NCI-H187 treated with DMSO at 0.1 percent for 48 hours (cell line): ENCODE measurements at places on chromosomes 6 and 20.

DNA sequence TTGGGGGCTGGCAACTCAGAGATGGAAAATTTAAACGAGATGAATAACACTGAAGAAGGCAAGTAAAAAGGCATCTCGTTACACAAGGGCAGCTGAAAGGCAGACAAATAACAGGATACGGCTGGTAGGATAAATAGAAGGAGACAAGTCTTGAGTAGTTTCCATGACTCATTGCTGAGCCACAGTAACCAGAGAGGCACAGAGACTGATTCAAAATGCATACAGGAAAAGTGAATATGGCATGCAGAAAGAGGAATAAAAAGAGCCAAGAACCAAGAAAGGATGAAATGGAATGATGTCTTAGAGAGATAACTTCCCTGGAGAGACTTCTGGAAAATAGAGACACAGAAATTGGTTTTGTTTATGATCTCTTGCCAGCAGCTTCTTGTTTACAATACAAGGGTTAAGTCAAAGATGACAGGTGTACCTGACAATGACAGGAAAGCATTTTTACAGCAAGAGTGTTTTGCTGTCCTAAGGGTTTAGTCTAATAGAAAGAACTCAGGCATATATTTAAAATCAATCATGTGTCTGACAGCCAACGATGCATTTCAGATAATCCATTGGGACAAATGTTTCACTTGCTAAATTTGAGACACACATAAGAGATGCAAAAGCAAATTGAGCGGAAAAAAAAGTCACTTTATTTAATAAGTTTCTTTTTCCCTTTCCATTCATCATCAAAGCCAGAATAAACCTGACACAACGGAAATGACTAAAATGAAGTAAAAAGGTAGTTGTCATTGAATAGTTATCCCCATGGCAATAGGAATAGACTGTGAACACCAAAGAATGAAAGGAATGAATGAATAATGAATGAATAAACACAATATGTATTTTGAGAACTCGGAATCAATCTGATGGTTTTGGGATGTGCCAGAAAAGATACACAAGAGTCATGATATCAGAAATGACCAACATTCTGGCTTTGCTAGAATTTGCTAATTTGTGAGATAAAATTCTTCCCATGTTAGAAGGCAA is 68.0 kb upstream of the KCNQ5 start:
- DNase-seq: peak; percentile 47

GRCh38 chr6:100862063-100862462 is 19.1 kb downstream of the ASCC3 start:
- no peak for DNase-seq

GRCh38 chr6:16334671-16335070 is 96.3 kb downstream of the GMPR start:
- no peak for DNase-seq

DNA sequence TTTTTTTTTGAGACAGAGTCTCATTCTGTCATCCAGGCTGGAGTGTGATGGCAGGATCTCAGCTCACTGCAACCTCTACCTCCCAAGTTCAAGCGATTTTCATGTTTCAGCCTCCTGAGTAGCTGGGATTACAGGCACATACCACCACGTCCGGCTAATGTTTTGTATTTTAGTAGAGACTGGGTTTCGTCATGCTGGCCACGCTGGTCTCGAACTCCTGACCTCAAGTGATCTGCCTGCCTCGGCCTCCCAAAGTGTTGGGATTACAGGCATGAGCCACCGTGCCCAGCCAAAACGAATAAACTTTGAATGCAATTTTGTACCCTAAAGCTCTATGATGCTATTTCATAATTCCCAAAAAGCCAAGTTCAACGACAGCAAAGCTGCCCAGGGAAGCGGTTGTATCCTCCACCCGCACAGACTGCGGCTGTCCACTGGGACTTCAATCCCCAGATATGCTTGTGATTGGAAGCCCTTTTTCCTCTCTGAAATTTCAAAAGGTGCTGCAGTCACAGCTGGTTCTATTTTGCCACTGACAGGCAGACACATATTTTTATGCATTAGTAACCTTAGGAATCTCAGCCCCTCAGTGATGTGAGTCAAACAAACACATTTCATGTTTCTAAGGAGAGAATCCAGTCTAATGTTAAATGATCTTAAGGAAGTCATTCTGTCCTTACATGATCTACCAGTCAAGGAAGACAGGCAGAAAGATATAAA is 8.7 kb upstream of the RAMACL start:
- DNase-seq: no peak

DNA sequence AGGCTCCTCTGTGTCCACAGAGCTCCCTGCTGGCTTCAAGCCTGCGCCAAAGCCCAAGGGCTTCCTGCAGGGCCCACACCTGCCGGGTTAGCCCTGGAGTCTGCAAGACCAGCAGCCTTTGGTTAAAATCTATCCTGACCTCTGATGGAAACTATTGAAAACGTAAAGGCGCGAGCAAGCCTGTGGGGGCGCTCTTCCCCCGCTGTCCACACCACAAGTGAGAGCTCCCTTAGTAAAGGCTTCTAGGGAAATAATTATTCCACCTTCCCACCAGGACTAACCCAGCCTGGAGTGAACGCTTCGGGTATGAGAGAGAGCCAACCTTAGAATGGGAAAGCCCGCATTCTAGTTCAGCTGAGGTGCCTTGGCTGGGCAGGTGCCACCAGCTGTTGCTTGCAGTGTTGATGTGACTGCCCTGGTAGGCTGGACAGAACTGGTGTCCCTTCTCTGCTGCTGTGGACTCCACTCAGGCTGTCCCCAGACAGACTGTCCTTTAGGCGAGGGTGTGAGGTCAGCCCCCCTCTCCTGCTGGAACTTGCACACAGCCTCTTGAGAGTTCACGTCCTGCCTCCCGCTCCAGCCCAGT is 68.7 kb downstream of the SYTL3 start:
- DNase-seq: no peak

- no peak for DNase-seq
Observed at GRCh38 chr6:97293198-97293696, 10.2 kb upstream of the MMS22L start.

- no peak for DNase-seq
Observed at GRCh38 chr6:83615025-83615999, 93.6 kb downstream of the SNAP91 start.

DNA sequence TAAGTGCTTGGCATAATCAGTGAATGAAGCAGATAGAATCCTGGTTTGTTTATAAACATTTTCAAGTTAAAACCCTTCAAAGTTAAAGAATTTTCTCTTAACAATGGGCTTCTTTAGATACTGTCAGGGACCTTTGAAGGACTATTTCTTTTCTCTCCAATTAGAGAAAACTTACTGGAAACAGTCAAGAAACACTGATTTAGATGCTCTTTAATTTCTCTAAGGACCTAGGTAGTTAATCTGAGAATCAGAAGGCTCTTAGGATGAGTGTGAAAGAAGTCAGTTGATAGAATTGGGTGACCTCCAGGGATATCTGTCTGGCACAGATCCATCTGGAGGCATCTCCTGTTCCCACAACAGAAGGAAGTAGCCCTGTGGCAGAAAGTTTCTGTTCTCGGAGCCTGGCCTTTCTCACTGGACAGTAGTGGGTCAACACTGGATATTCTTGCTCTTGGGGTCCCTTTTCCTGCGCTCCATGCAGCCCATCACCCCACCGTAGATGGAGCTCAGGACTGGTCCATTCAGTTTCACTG is 22.5 kb downstream of the KIAA0408 start:
- DNase-seq: no peak

DNA sequence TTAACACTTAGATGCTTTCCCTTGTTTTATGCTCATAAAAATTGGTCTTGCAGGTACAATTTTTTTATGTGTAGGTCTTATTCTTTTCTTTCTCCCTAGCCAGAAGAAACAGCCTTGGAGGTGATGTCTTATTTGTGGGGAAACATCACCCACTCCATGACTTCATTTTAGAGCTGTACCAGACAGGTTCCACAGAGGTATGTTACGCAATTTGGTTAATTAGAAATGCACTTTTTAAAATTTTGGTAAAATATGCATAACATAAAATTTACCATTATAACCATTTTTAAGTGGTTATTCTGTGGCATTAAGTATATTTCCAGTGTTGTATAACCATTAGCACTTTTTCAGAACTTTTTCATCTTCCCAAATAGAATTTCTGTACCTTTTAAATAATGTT is 41.3 kb downstream of the NKX2-4 start:
- DNase-seq: no peak

GRCh38 chr6:31419842-31420241 is 16.4 kb downstream of the MICA start:
- no peak for DNase-seq

GRCh38 chr6:164731539-164731938 is 577.9 kb downstream of the C6orf118 start:
- no peak for DNase-seq
